NCI-H1694 treated with DMSO at 0.1 percent for 48 hours (cell line): ENCODE measurements at places on chromosomes 11 and 22.

- DNase-seq = no peak
Observed at GRCh38 chr11:19766206-19766605, 53.6 kb downstream of the NAV2 start.

GRCh38 chr11:65716774-65717405 lies 3.7 kb downstream of the RNASEH2C start:
- DNase-seq = no peak

- no peak for DNase-seq
Observed at GRCh38 chr11:108724974-108725689, 60.3 kb downstream of the DDX10 start.

DNA sequence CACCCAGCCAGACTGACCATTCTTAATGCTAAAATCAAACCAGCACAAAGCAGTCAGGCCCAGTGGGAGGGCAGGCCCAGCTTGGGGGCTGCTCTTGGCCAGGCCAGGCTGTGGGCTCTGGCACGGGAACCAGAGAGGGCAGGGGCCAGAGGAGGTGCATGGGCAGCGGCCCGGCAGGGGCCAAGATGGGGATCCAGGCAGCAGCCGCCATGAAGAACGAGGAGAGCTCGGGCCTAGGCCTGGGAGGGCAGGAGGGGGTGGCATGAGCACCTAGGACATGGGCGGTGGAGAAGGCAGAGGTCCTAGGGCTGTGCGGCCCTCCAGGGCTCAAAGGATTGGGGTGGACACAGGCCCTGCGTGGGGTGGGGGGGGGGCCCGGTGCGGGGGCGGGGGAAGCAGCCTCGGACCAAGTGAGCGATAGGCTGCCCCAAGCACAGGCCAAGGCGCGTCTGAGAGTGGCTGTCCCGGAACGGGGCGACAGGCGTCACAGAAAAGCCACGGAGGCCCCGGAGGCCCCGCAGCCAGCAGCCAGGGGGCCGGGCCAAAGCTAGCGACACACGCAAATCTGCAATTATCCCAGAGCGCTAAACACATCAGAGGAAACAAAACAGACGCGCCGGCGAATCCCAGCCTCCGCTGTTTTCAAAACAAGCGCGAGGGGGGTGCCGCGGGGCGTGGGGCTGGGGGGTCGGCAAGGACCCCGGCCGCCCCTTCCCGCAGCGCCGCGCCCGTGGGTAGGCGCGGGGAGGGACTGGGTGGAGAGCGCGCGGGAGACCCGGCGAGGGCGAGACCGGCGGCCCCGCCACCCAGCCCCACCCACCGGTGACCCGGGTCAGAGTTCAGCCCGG lies 8.3 kb downstream of the PLXNB2 start:
- no peak for DNase-seq

DNA sequence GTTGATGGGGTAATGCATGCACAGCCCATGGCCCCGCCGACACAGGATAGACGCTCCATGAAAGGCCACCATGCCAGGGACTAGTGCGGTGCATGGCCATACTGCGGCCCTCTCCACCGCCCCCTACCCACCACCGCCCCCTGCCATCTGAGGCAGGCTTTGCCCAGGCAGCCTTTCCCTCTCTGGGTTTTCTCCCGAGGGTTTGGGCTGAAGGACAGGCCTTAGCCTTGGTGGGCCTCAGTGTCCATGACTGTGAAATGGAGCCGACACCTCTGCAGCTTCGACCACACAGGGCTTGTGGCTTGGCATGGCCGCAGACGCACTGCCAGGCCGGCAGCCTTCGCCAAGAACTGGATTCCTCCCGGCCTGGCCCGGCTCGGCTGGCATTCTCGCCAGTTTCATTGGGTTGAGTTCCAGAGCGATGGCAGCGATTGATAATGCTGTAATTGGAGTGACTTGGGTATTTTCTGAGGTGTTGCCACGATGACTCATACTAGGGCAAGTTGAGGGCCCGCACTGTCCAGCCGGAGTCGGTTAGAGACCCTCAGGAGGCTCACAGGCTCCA lies 111.3 kb downstream of the WNT7B start:
- no peak for DNase-seq

GRCh38 chr22:41699264-41700107 lies at the start of gene MEI1:
TSS of gene MEI1 (plus strand) at chr22:41699503. CDS start at chr22:41699539, 36 bp downstream.
- no peak for DNase-seq

DNA sequence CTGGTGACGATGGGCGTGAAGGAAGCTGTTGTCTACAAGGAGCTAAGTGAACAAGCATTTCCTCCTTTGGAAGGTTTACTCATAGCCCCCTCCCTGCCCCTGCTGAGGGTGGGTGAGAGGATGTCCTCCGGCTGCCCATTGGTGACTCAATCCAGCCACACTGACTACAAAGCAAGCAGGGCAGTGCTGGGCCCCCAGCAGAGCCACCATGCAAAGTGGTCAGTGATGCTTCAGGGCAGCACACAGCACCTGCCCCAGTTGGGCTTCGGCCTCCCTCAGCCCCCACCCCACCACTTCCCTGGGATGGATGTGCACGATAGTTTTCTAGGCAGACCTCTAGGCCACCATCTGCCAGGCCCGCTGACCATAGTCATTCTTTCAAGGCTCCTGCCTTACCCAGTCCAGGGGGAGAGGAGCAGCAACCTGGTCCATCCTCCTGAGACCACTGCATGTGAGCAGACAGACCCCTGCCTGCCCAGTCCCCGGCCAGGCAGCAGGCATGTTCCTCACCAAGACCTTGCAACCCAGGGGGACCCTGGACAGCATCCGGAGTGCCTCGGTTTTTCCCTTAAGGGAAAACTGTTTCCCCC lies 125.1 kb downstream of the BCR start:
- no peak for DNase-seq

GRCh38 chr11:95335989-95336388 lies 105.0 kb upstream of the SESN3 start:
- DNase-seq = no peak

DNA sequence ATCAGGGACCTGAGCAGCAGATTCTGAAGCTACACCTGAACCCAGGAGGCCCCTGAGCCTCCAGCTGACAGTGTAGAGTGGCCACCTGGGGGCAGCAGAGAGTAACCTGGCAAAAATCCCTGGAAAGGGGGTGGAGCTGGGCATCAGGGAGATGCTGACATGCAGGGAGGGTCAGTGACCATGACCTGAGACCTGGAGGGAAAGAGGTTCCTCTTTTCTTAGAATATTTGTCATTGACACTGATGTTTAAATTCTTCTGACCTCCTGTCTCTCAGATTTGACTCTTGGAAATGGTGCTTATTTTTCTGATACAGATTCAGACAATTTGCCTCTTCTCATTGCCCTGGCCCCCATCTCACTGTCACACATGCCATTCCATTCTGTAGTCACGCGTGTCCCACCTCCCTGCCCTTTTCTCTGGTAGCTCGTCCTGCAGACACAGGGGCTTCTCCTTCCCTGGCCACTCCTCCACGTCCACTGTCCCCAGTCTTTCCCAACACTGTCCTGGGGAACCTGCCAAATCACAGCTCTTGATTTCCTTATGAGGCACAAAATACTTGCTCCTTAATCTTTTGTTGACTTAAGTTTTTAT lies 117.2 kb upstream of the IGLL5 start:
- DNase-seq = no peak
